ENCODE measurements at places on chromosomes 4 and X. TPM values are rescaled to one million over a fixed set of nuclear protein-coding genes. Genes with fewer than 3 reads are reported as not detected.

DNA sequence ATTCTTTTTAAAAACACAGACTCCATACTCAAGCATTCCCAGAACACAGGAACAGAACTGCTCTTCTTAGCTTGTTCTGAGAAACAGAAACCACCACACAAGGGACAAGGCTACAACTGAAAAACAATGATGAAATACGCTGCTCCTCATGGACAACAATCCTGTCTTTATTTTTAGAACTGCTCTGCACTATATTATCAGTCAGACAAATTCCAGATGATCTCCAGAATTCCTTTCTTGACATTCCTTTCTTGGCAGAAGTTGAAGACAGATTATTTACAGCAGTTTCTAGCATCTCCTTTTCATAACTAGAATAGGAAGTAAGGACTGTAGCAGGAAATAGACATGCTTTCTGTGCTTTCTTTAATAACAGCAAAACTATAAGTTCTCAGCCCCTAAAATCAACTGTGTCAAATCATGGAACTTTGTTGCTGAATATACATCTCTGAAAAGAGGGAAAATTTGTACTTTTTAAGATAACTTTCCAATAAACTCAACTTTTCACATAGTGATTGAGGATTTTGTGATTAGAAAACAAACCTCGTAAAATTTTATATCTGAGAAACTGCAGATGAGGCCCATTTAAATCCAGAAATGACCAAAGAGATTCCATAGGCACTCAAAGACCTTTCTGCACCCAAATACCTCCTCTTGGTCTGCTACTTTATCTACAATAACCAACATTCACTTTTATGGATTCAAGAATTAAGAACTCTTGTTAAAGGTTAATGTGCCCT is 35.9 kb downstream of the ANTXR2 start:
- no peak for DNase-seq

- DNase-seq: no peak
Observed at GRCh38 chr4:4323705-4324534, 33.9 kb downstream of the ZBTB49 start.

GRCh38 chrX:118745570-118745969 is 18.2 kb downstream of the IL13RA1 start:
- DNase-seq: no peak

GRCh38 chr4:112288455-112288854 is 2.8 kb upstream of the TIFA start:
- no peak for DNase-seq

GRCh38 chrX:13700380-13700779 is 11.5 kb downstream of the RAB9A start:
- no peak for DNase-seq

- DNase-seq: no peak
Observed at GRCh38 chrX:143298663-143299241, 218.5 kb downstream of the SPANXN3 start.

GRCh38 chr4:61312526-61312925 is 112.4 kb downstream of the ADGRL3 start:
- DNase-seq: no peak

Gene RGS12
- total RNA-seq: 25.7 TPM

- DNase-seq: no peak
Observed at GRCh38 chr4:53306729-53307128, 59.1 kb downstream of the SCFD2 start.

Gene MXRA5
- total RNA-seq: 6.6 TPM

DNA sequence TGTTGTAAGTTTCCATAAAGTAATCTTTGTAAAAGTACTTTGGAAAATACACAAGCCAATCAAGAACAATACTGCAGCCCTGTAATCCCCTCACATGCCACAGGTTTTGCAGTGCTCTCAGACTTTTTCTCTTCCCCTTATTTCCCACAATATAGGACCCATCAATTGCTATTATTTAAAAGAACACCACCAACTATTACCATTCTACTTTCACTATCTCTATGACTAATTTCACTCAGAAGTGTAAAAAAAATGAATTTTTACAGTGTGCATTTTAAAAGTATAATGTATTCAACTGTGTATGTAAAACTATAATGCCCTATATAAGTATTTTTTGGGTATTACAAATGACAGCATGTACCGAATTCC is 1.7 kb downstream of the ATP8A1 start:
- DNase-seq: no peak

DNA sequence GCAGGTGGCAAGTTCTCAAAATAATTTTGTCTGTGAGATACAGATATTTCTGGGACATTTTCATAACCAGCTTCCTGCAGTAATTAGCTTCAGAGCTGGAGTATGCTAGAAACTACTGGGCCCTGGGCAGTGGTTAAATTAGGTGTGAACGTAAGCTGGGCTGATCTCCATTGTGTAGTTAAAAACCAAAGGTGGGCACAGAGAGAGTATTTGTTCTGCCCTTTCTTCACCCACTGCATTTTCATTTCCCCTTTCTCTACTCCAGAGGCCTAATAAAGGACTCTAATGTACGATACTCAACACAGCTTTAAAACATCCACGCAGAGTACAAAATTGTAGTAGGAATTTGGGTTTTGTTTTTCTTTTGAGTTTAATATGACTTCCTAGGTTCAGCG is 252.7 kb downstream of the SPRY1 start:
- DNase-seq: no peak

- no peak for DNase-seq
Observed at GRCh38 chr4:84870398-84871163, 95.9 kb downstream of the WDFY3 start.

Gene NAP1L3
- total RNA-seq: 1.4 TPM

DNA sequence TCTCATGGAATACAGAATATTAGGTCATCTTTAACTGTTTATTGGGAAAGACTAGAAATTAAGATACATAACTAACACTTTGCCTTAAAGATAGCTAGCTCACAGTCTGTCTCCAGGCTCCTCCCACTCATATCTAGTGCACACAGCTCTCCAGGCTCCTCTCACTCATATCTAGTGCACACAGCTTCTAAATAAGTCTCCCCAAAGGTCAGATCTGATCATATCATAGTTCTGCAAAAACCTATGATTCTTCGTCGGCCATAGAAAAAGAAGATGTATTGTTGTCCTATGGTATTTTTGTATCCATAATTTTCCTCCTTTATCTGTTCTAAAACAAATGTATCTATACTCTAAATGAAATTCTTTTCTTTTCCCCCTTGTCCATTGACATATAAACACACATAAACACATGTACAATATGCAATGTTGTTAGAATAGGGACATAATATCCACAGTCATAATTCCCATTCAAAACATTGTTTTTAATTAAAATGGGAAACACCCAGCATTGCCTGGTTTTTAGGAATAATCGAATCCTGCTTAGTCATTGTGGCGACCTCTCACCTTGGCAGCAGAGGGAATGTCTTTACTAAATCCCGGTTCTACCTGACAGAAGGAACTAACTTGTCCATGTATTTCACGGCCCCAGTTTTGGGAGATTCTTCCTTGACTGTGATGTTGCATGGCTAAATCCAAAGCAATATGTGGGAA is 1282.0 kb downstream of the PCDH7 start:
- no peak for DNase-seq

- DNase-seq: no peak
Observed at GRCh38 chr4:61545902-61546480, 345.9 kb downstream of the ADGRL3 start.

DNA sequence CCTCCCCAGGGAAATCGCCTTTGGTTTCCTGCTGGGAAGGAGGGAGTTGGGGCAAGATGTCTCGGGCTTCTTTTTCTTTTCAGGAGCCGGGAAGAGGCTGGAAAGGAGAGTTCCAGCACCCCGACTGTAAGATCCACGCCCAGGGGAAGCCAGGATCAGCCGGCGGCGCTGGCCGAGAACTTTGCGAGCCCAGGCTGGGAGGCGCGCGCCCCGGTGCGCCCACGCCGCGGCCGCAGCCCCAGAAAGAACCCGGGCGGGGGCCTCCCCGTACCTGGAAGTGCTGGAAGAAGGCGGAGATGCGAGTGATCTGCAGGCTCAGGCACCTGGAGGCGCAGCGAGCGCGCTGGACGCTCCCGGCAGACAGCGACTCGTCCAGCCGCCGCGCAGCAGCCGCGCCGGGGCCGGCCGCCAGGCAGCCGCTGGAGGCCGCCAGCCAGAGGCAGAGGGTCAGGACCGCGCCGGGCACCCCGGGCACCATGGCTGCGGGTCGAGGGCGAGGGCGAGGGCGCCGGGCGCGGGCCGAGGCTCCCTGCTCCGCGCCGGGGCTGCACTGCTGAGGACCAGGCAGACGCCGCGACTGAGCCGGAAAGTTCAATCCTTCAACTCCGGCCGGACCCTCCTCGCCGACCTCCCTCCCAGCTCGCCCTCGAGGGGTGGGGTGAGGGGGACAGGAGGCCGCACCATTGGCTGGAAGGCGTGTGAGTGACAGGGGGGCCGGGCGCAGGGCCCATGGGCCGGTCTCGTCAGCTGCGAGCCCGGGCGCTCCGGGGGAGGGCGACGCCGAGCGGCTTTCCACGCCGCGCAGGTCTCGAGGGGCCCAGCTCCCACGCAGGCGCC is at the start of gene ANOS1:
Gene ANOS1, minus strand, starts transcription at position 579 of the 837 bp plus-strand sequence. Its CDS starts 101 bp downstream, at position 478.
- no peak for DNase-seq

DNA sequence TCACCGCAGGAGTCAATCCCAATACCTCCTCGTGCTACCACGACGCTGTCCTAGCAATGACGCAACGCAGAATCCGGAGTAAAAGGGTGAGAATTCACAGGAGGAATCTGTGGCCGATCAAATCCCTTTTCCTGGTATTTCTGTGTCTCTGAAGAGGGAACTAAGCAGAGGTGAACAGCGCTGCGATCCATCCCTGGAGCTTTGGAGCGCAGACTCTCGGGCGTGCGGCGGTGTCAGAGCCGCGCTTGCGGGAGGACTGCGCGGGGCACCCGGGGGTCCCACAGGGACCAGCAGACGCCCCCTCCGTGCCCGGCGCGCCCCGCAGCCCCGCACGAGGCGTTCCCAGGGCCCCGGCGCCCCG is 17.2 kb upstream of the ZNF718 start:
- no peak for DNase-seq

Gene SOWAHD
- total RNA-seq: 3.2 TPM

DNA sequence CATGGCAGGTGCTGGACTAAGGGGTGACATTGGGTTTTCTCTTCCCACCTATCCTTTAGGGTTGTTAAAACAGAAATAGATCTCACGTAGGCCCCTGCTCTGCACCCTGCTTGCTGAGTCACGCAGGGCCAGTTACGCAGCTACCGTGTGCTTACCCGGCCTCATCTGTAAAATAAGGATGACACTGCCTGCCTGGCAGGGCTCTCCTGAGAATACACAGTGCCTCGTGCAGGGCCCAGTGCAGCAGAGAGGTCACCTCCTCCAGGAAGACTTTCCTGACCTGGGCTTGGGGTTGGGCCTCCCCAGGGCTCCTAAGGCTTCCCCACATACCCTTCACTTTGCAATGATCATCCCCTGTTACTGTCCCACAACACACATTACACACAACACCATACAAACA is 33.6 kb upstream of the JAKMIP1 start:
- no peak for DNase-seq

Gene RBMXL3
- total RNA-seq: not detected

Gene SAT1
- 608 TPM for total RNA-seq

GRCh38 chr4:186644311-186644638 is 79.4 kb downstream of the FAT1 start:
- DNase-seq: no peak

DNA sequence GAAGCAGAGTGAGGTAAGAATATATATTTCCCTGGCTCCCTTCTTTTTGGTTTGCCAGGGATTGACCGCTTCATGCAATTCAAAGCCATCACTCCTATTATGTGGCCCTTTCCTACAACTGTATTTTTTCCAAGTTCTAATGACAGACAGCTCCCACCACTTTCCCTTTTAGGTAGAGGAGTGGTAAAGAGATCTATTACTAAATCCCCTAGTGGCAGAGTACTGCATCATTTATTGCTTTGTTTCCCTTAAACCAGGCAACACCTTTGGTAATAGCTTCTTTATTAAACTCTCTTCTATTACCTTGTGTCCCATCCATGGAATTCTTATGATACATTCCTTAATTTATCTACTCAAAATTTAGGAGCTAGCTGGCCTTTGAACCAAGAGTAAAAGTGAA is 90.7 kb downstream of the CNOT6L start:
- DNase-seq: no peak

Gene GC
- total RNA-seq: 4.1 TPM

DNA sequence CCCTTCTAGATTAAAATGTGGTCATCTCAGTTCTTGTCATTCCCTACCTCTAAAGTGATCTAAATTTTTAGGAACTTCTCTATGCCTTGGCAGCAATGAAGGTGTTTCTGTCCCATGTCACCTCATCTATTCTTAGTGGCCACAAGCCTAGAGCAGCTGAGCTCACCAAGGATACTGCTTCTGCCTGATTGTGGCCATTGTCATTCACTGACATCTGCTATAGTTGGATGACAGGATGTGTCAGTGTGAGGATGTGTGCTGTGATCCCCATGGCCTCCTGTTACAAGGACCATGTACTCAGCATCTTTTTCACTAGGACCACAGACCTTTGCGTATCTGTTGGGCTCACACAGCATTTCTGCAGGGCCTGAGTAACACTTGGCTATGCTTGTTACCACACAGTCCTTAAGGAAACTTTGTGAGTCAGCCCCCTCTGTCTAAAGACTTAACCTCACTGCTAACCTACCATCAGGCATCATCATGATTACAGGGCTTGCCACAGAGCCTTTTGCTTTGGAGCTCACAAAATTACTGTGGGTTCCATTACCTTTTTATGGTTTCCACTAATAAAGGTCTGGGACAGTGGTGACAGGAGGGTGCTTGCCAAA is 421.0 kb downstream of the ADAM29 start:
- DNase-seq: no peak

Gene OPRPN
- total RNA-seq: not detected

DNA sequence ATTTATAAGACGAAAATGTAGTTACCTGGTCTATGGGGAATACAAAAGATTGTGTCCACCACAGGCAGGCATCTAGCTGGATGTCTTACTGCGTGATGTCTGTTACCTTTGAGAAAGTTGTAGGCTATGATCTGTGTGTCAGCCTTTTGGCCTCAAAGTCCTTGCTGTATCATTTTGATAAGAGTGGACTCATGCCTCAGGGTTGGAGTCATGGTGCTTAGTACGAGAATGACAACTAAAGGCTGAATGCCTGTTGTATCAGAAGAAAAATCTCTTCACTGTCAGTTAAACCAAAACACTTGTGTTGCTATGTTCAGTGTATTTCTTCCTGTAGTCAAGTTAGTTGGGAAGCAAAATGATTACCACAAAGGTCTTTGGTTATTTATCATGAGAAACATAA is 226.2 kb downstream of the ARHGAP10 start:
- no peak for DNase-seq

Gene MAGEB2
- total RNA-seq: not detected

DNA sequence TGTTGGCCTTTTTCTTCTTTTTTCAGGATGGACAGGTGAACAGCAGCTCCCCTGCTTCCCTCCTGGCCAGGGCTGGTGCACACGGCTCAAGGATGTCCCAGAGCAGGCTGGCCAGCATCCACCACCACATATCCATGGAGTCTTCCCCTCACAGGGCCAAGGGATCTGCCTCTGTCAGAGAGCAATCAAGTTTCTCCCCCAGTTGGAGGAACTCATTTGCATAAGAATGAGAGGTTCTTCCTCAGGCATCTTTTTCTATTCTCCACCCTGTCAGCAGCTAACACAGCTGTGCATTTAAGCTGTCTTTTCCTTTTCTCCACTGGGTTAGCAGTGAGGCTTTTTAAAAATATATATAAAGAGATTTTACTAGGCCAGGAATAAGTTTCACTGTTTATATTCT is 143.8 kb downstream of the ANAPC10 start:
- no peak for DNase-seq
